ENCODE measurements at places on chromosomes 6 and 20.

GRCh38 chr6:141195251-141195832, 937.4 kb upstream of the GJE1 start:
- no peak for DNase-seq

DNA sequence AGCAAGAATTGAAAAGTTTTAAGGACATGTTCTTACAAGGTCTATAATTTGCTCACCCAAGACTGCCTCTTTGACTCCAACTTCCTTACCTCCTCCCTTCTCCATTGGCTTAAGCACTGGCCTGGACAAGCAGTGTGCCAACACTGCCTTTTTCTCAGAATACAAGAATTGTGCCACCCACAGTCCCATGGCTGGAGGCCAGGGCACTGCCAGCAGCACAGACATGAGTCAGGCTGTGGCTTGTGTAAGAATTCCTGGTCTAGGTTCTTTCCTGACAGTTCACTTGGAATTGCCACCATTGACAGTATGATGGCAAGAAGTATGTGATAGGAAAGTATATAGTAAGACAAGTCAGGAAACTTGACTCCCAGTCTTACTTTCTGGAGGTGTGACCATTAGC, 202.7 kb upstream of the MARCKS start:
- DNase-seq: no peak

- DNase-seq: no peak
Observed at GRCh38 chr6:114588726-114589125, 245.9 kb upstream of the HS3ST5 start.

GRCh38 chr20:47318586-47319516, 37.6 kb downstream of the ZMYND8 start:
- DNase-seq: no peak

DNA sequence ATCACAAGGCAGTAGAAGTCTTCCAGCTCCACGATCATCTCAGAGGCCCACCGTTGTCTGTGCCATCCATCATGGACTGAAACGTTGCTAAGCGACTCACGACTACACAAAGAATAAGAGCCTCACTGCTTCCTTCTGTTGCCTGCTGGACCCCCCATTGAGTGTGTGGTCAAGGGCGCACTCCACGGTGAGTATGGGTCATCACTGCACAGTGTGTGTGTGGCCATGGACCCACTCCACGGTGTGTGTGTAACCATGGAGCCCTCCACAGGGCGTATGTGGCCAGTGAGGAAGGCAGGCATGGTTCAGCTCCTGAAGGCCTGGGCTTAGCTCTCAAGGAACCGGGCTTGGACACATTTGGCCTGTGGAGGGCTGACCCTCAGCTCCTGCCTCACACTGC, 123.4 kb upstream of the AFDN start:
- no peak for DNase-seq

GRCh38 chr6:163085426-163085825, 329.1 kb upstream of the QKI start:
- DNase-seq: no peak

DNA sequence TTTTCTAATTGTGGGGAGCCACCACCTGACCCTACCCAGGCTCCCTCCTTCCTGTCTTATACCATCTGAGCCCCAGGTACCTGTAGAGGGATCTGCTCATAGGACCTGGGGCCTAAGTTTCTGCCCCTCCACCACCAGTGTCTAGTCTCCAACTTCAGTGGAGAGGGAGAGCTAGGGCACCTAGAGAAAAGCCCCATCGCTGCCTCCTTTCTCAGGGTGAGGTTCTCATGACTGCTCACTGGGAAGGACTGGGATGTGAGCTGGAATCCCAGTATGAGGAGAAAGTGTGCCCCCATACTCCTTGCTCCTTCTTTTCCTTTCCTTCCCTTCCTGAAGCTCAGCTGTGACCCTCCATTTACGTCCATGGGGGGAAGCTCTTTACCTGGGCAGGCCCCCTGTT, 231.6 kb downstream of the LRFN2 start:
- DNase-seq: no peak

- DNase-seq: no peak
Observed at GRCh38 chr6:109332748-109333147, 49.5 kb downstream of the CD164 start.

DNA sequence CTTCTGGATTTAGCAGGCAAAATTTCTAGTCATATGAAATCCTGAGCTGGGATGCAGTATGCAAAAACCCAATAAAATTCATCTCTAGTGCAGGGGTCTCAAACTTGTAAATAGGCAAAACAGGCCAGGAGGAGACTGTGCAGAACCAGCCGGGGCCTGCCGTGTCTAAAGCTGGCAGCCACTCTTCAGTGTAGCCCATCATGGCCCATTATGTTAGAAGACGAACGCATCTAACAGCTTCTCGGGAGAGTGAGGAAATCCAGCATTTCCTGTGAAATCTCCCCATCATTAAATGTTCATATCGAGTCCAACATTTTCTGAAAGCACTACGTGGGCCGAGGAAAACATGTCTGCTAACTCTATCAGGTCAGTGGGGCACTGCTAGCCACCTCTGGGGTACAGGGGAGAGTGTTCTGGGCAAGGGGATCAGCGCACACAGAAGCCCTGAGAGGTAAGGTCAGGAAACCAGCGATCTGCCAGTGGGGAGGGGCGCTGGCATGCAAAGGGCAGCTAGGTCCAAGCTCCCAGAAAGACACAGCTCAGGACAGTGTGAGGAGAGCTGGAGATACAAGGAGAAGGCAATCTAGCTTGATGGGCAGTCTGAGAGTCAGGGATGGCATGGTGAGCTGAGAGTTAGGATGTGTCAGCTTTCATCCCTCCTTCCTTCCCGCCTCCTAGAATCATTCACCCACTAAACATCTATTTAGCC, 144.2 kb downstream of the PREX1 start:
- DNase-seq: no peak

GRCh38 chr6:84920021-84920420, 155.6 kb upstream of the TBX18 start:
- DNase-seq: no peak

DNA sequence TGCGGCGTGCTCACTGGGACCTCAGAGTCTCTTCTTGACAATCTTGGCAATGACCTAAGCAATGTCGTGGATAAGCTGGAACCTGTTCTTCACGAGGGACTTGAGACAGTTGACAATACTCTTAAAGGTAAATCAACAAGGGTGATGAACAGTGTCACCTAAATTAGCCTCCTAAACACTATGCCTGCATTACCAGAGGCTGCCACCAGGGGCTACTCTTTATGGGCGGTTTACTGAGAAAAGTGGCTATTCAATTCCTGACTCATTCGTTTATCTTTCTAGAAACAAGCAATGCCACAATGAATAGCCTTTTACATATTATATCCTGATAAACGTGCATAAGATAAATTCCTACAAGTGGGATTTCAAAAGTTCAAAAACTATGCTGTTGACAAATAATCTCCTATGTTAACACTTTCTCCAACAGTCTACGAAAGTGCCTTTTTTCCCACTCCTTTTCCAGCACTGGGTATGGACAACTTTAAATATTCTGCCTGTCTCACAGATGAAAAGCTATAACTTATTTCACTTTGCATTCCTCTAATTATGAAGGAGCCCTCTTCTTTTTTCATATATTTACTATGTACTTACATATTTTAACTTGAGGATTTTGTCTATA, 1.3 kb downstream of the BPIFA2 start:
- no peak for DNase-seq

GRCh38 chr20:34904202-34904621, 27.8 kb downstream of the ACSS2 start:
- DNase-seq: no peak

GRCh38 chr6:152054441-152054840, 247.0 kb downstream of the ESR1 start:
- DNase-seq: no peak

GRCh38 chr6:4359108-4359730, 223.8 kb upstream of the ECI2 start:
- DNase-seq: no peak

DNA sequence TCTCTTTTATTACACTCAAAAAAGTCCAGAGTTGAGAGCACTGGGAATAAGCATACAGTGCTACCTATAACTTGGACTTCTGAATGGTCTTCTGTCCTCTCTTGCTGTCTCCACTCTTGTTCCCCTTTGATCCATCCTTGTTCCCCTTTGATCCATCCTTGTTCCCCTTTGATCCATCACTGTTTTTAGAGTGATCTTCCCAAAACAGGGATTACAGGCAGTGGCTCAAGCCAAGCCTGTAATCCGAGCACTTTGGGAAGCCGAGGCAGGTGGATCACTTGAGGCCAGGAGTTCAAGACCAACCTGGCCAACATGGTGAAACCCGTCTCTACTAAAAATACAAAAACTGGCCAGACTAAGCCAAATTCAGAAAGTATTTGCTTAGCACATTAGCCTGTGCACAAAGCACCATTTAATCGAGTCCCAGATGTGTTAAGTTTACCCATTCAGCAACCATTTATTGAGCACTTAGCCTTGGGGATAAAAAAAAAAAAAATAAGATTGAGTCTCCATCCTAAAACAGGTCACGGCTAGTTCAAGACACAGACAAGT, 65.0 kb upstream of the NHSL1 start:
- DNase-seq: no peak

DNA sequence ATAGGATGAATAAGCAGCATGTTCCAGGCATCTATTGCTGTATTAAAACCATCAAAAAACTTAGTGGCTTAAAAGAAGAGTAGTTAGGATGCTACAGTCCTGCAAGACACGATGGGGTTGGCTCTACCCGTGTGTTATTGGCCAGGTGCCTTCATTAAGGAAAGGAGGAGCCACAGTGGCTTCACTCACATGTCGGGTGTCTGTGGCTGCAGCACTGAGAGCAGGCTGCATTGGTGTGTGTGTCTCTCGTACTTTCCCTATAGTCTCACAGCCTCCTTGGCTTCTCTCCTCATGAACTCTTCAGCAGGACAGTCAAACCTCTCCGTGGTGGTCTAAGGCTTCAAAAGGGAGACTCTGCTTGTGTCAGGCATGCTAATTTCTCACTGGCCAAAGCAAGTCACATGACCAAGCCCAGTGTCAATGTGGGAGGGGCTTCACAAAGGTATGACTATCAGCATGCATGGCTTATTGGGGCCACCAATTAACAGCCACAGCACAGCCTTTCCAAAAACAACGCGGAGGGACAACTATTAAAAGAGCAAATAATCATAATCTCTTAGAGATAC, 402.8 kb downstream of the KIF16B start:
- no peak for DNase-seq

- no peak for DNase-seq
Observed at GRCh38 chr6:142827369-142827768, 117.6 kb downstream of the HIVEP2 start.

GRCh38 chr6:170030284-170030815, 260.5 kb downstream of the DLL1 start:
- no peak for DNase-seq

GRCh38 chr6:150380256-150380655, 11.4 kb downstream of the IYD start:
- DNase-seq: no peak

- no peak for DNase-seq
Observed at GRCh38 chr20:57464642-57465211, 60.2 kb downstream of the CTCFL start.

DNA sequence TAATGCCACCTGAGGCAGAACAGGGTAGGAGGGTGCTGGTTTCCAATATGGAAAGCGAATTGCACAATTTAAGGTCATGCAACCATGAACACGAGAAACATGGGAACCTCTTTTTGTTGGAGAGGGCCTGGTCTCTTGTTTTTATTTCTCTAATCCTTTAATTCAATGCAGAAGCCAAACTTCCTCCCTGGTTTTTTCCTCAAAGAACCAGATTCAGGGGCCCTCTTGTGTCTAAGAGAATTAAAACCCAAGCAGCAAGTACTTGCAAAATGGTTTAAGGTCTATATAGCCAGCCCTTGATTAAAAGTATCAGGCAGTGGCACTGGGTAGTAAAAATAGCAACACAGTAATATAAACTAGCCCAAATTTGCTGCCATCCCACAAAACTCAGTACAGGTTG, 19.5 kb downstream of the GSTA4 start:
- no peak for DNase-seq

DNA sequence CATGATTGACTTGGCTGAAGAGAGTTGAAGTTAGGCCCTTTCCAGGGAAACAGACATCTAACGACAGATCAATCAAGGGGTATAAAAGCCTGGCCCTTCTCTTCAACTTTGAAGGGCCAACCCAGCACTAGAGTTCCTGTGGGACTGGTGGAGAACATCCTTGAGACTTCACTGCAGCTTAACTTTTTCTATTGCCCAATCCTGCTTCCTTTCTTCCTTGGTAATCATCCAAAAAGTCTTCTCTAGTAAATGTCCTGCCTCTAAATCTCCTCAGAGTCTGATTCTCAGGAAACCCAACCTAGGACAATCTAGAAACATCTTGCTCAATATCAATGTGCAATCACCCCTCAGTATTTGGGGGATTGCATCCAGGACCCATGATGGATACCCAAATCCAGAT, 1.9 kb downstream of the MKKS start:
- DNase-seq: no peak

- no peak for DNase-seq
Observed at GRCh38 chr6:166068768-166069167, 98.9 kb downstream of the TBXT start.

- DNase-seq: no peak
Observed at GRCh38 chr6:83061190-83061589, 4.5 kb downstream of the UBE3D start.

GRCh38 chr6:90285042-90285481, 11.6 kb downstream of the BACH2 start:
- DNase-seq: no peak

- no peak for DNase-seq
Observed at GRCh38 chr6:56999049-56999448, 44.1 kb downstream of the BEND6 start.

DNA sequence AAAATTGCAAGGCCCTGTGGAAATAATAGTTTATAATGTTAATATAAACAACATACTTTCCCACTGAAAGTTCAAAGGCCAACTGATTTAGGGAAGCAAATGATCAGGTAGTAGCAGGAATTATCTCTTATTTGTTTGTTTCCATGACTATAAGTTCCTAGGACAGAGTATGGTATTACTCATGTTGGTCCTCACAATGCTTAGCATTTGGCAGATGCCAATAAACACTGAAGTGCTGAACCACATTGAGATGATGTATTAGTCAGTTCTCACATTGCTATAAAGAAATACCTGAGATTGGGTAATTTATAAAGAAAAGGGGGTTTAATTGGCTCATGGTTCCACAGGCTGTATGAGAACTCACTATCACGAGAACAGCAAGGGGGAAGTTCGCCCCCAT, 129.6 kb upstream of the NUP153 start:
- no peak for DNase-seq

GRCh38 chr6:112218563-112218962, 35.8 kb downstream of the LAMA4 start:
- DNase-seq: no peak

DNA sequence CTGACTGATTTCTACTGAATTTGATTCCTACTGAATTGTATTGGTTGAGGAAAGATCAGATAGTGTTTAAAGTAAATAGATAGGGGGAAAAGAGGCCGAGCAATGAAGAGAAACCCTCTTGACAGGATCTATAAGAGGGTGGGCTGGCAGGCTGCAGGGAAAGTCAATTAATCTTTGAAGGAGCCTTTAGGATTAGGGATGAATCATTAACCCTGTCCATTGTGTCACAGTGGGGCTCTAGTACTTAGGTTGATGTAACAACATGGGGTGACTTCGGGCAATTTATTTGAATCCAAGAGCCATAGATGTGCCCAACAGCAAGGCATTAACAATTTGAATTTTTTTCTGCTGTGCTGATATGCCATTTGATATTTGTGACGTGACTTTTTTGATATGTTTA, 7.5 kb downstream of the RFX6 start:
- DNase-seq: no peak

- DNase-seq: no peak
Observed at GRCh38 chr20:2244523-2244922, 51.3 kb upstream of the TGM3 start.

GRCh38 chr6:155676346-155676745, 220.7 kb upstream of the NOX3 start:
- DNase-seq: no peak

GRCh38 chr6:118735320-118735719, 83.9 kb upstream of the CEP85L start:
- no peak for DNase-seq
